ENCODE measurements at places on chromosomes 11 and 22.
A peak's percentile ranks its signal among the peaks of the same experiment; 100 is the strongest.

DNA sequence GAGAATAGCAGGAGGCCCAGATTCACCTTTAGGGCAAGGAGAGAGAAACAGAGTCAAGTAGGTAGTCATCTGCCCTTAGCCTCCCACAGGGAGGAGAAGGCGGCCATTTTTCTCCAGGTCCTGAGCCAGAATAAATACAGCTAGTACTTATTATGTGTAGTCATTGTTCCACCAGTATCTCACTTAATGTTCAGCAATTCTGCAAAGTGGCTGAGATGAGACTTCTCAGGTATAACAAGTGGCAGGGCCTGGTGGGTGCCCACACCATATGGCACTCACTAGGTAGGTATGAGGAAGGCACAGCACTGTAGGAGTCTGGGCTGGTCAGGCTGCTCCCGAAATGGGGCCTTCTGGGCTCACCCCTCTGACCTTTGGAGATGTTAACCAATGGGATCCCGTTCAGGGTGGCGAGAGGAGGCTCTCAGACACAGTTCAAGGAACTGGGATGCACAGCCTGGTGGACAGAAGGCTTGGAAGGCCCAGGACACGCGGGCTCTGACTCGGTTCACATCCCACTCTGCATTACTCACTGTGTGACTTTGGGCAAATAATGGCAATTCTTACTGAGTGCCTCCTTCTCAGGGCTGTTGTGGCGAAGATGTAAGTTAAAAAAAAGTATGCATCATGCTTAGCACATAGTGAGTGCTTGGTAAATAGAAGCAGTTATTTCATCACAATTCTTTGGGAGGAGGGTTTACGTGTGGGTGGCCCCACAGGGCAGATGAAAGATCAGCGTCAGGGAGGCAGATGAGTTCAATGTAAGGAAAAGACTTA, 25.1 kb downstream of the RTN4RL2 start:
- DNase-seq = peak; percentile 94

DNA sequence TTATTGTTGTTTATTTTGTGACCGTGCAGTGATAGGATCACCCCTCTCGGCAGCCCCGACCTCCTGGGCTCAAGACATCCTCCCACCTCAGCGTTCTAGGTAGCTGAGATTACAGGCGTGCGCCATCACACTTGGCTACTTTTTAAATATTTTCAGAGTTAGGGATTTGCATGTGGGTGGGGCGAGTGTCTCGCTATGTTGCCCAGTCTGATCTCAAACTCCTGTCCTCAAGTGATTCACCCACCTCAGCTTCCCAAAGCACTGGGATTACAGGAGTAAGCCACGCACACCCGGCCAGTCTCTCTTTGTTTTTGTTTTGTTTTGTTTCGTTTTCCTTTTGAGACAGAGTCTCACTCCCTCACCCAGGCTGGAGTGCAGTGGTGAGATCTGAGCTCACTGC, 1.2 kb upstream of the INTS5 start:
- no peak for DNase-seq

GRCh38 chr22:32731372-32731771, 70.1 kb upstream of the TIMP3 start:
- DNase-seq = no peak

DNA sequence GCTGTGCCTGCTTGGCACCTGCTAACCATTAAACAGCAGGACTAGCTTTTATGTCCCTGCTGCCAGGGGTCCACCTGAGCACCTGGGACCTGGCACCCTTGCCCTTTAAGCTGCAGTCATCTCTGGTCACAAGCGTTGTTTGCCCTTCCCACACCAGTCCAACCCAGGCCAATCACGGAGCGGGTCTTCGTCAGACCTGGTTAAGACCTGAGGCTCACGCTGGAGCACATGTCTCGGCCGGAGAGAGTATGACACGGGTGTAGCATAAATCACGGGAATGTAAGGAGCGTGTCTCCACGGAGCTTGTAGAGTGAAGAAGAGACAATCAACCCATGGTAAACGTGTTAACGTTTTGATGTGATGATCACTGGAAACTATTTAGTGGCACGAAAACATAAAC, 847.3 kb downstream of the BRD1 start:
- DNase-seq = no peak

All from MV-4-11 (cell line).